ENCODE measurements at places on chromosomes 7 and 10. TPM values are rescaled to one million over a fixed set of nuclear protein-coding genes. Genes with fewer than 3 reads are reported as not detected.

DNA sequence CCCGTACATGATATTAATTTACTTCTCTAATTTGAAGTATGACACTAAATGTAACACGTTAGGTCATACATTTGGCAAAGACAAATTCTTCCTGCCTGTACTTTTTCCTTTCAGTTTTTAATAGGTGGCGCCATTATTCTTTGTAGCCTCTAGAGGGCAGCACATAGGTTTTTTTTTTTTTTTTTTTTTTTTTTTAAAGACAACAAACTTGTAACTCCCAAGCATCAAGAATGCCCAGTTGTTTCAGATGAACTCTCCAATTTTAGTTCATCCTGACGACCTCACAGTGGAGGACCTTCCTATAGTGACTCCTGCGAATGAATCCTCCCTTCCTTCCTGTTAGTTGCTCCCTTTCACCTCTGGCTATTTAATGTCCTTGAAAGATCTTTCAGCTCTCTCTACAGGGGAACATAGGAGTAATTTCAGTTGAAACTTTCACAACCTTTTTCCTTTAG lies 139.3 kb upstream of the HDAC9 start:
- no peak for DNase-seq

DNA sequence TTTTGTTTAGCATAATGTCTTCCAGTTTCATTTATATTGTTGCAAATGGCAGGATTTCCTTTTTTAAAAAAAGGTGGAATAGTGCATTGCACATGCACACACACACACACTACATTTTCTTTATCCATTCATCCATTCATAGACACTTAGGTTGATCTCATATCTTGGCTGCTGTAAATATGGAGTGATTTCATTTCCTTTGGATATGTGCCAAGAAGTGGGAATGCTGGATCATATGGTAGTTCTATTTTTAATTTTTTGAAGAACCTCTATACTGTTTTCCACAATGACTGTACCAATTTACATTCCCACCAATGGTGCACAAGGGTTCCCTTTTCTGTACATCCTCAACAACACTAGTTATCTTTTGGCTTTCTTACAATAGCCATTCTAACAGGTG lies 68.9 kb downstream of the EBLN1 start:
- DNase-seq = no peak

OLAH gene
- not detected for total RNA-seq

AQP1 gene
- total RNA-seq = 12.4 TPM

DNA sequence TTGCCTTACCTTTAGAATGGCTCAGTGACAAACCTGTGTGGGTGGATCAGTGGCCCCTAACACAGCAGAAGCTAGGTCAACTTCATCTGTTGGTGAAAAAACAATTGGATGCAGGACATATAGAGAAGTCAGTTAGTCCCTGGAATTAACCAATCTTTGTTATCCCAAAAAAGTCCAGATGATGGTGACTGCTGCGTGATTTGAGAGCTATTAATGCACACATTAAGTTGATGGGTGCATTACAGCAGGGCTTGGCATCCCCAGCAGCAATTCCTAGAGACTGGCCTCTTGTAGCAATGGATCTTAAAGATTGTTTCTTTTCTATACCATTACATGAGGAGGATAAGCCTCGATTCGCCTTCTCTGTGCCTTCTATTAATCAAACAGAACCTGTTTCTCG lies 33.3 kb downstream of the OR13A1 start:
- no peak for DNase-seq

- peak; percentile 5 for DNase-seq
These were observed 172.5 kb downstream of the EGFR start for GRCh38 chr7:55191161-55191925.

GRCh38 chr10:7525314-7526016 lies 114.6 kb upstream of the SFMBT2 start:
- no peak for DNase-seq

GPR26 gene
- total RNA-seq = not detected

ZNF655 gene
- total RNA-seq = 121 TPM

- no peak for DNase-seq
These were observed 9.5 kb upstream of the RBM20 start for GRCh38 chr10:110634527-110635209.
